Adipocyte (in vitro differentiated cells): ENCODE measurements at places on chromosomes 1 and 21.

GRCh38 chr1:115832651-115833050 lies 8.3 kb downstream of the NHLH2 start:
- DNase-seq: no peak

DNA sequence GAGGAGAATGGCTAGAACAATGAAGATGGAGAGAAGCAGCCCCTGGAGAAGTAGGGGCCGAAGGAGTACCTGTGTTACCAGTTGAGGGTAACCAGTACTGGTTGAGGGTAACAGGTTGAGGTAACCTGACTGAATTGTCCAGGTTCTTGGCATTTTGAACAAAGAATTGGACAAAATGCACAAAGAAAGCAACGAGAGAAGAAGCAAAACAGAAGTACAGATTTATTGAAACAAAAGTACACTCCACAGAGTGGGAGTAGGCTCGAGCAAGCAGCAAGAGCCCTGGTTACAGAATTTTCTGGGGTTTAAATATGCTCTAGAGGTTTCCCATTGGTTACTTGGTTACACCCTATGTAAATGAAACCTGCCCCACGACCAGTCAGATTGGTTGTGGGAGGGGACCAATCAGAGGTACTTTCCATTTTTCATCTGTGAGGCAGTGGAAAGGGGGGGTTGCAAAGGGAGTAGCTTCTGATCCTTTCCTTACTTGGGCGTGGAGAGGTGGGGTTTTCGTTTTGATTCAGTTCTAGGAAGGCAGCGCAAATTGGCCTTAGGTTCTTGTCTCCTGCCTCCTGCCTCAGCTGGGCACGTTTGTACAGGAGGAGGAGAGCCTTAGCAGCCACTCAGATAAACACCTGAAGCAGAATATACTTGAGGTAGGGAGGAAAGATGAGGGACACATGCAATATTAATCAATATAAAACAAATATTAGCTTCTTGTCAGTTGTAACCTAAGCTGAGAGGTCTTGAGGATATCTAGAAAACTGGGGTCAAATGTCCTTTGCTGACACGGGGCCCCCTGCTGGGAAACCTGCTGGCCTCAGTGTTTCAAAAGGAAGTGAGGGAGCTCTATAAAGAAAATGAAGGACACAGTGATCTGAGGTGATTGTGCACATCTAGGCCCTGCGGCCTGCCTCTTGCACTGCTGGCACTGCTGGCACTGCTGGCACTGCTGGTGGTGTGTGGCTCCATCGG lies 14.3 kb upstream of the LSM10 start:
- DNase-seq: no peak

- DNase-seq: peak; percentile 47
These were observed 18.4 kb downstream of the IGSF5 start for GRCh38 chr21:39763272-39763970.

DNA sequence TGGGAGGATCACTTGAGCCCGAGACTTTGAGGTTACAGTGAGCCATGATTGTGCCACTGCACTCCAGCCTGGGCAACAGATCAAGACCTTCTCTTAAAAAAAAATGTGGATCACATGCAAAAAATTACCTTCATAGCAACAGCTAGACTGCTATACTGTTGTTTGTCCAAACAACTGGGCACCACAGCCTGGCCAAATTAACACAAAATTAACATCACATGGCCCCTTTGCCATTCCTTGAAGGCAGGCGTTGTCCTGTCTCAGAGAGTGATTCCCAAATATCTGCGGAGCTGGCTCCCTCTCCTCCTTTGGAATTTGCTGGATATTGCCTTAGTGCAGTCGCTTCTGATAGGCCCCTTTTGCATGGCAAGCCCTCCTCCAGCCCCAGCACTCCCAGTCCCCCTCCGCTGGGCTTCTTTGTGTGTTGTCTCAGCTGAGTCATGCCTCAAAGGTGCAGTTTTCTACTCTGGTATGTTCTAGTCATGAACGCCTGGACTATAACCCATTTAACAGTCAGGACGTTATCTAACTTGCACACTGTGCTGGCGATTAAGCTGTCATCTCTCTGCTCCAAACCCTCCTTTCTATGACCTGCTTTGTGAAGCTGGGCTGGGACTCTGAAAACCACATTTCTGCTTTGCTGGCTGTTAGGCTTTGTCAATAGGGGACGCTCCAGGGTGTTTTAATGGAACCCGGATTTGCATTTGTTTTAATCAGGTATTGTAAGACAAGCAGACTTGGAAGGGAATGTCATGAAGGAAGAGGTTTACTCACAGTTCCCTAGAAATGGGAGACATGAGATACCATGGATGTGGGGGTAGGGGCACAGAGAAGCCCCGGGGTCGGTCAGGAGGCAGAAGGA lies 20.1 kb upstream of the HPCAL4 start:
- peak; percentile 20 for DNase-seq

- DNase-seq: no peak
These were observed 17.5 kb upstream of the KIF21B start for GRCh38 chr1:201041011-201041410.

- no peak for DNase-seq
These were observed 51.7 kb downstream of the SNRPE start for GRCh38 chr1:203913073-203913521.

- no peak for DNase-seq
These were observed 11.5 kb upstream of the PLD5 start for GRCh38 chr1:242535986-242536385.

GRCh38 chr1:239682046-239682445 lies 295.7 kb downstream of the CHRM3 start:
- no peak for DNase-seq

DNA sequence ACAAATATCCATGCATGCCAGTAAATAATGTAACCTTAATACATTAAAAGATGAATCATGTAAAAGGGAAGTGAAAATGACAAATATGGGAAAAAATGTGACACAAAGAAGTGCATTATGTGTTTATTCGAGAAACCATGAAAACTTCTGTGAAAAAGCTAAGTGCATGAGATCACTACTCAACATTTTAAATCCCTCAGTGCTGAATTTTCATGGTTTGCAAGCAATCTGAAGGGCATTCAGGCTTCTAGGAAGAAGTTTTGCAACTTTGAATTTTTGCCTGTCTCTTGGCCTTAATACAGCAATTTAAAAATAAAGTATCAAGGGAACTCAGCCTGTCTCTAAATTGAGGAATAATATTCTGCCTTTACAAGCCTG lies 78.2 kb downstream of the MAP3K7CL start:
- DNase-seq: peak; percentile 89

DNA sequence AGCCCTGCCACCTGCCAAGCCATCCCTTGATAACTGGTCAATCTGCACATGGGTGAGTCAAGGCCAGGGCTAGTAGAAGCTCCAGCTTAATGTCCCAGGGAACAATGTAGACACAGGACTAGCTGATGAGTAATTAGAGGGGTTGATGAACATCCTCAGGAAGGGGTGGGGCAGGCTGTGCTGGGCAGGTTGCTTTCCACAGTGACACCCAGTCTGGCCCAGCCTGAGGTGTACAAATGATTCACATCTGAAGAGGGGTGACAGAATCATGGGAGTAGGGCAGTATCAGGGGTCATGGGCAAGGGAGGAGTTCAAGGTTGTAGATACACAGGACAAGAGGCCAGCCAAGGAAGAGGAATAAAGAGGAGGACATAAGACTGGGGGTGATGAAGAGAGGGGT lies 4.3 kb downstream of the LPAR3 start:
- no peak for DNase-seq

DNA sequence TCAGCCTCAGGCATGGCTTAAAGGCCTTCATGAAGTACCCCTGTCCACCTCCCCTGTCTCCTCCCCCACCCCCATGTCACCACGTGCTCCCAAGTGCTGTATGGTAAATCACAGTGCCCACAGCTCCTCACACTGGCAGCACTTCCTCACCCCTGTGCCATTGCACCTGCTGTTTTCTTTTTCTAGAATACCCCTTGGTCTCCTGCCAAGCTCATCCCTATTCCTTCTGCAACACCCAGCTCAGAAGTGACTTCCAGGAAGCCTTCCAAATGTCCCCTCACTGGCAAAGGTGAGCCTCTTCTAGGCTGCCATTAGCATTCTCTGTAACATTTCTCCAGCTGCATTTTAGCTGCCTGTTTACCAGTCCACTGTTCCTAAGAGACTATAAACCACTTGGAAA lies 9.4 kb downstream of the AKNAD1 start:
- no peak for DNase-seq

GRCh38 chr1:6489383-6489765 lies 2.1 kb downstream of the PLEKHG5 start:
- no peak for DNase-seq

- DNase-seq: no peak
These were observed 24.5 kb downstream of the TMPRSS2 start for GRCh38 chr21:41483415-41483814.

DNA sequence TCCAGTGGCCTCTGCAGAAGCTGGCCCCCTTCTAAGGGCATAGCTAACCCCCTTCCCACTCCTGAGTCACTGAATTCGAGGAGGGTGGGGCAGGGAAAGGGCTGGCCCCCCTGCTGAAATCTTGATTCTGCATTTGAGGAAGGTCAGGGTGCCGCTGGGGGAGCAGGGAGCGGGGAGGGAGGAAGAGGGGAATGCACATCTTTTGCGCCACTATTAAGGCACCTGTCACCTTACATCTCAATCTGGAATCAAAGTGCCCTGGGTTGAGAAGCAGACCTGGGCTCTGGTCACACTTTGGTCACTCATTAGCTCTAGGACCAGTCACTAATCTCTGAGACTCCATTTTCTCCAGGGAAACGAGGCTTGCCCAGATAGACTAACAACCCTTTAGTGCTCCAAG lies 62.0 kb downstream of the TOR1AIP2 start:
- DNase-seq: no peak

- no peak for DNase-seq
These were observed 3.1 kb upstream of the TDRD5 start for GRCh38 chr1:179588425-179589024.

DNA sequence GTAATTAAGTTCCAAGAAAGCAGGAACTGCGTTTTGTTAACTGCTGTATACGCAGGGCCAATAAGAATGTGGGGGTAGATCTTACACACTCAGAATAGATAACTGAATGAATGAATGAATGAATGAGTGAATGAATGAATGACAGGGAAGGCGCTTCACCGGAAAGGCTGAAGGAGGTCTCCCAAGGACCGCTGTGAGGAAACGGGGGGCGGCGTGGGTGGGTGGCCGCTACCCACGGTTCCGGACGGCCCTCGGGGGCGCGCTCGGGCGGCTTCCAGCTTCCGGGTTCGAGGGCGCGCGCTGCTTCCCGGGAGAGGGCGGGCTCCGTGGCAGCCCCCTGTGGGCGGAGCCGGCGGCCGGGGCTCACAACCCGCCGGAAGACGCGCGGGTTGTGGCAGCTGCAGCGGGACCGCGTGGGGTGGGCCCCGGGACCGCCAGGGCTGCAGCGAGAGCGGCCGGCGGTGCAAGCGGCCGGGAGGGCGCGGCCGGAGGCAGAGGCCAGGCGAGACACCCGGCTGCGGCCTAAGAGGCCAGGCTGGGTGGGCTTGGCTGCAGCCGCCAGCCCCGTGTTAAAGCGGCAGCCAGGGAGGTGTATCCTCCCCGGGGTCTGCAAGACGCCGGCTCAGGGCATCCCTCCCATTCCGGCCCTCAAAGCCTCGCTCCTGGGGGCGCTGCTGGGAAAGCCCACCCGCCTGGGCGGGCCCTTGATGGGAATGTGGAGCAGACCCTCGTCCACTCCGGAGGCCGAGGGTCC lies at the start of gene ZFP69:
Gene ZFP69 (plus strand): TSS at position 367 of the 754 bp plus-strand sequence. CDS start 2,072 bp downstream, outside the sequence.
- peak; percentile 87 for DNase-seq

- no peak for DNase-seq
These were observed 1.9 kb downstream of the ZBTB8B start for GRCh38 chr1:32466761-32467160.

DNA sequence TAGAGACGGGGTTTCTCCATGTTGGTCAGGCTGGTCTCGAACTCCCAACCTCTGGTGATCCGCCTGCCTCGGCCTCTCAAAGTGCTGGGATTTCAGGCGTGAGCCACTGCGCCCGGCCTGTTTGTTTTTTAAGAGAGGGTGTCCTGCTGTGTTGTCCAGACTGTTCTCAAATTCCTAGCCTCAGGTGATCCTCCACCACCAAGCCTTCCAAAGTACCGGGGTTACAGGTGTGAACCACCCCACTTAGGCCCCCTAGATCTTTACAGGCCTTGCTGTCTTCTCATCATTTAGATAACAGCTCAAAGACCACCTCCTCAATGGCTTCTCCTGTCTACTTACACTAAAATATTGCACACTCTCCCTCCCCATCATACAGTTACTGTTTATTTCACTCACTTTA lies 6.3 kb downstream of the SESN2 start:
- no peak for DNase-seq

- DNase-seq: no peak
These were observed 2.6 kb upstream of the PADI2 start for GRCh38 chr1:17121881-17122280.

GRCh38 chr1:60503266-60503925 lies 429.8 kb upstream of the C1orf87 start:
- no peak for DNase-seq

DNA sequence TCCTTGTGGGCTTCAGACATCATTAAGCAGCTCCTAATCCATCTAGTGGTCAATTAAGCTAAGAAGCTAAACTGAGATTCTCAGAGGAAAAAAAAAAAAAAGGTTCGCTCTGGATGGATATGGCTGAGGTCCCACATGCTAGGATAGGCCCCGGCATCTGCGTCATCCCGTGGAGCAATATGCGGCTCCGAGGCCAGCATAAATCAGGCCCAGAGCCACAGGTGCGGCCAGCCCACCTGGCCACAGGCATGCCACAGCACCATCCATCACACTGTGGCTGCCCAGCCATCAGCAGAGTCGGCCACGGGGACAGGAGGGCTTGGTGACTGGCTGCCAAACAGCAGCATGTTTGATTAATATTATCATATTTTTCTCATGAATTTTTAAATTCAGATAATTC lies 106.9 kb upstream of the TIAM1 start:
- no peak for DNase-seq

DNA sequence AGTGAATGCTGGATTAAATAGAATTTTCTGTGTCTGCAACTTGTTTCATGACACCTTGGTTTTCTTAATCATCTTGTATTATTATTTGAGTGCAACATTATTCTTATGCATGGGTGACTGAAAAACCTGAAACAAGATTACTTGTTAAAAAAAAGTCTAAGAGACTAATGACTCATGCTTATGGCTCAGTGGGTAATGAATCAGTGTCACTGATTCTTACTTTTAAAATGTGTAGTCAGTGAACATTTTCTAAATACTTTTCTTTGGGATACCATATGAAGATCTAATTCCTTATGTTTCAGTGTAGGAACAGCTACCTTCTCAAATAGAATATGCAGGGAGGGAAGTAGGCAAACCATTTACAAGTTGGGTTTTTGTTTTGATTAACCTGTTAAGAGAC lies 65.5 kb downstream of the PRKAA2 start:
- peak; percentile 64 for DNase-seq

GRCh38 chr1:214500340-214501055 lies 50.9 kb downstream of the PTPN14 start:
- DNase-seq: no peak
